CD4-positive, alpha-beta T cell treated with Interleukin-6 at 100 ng/mL for 8 hours (primary cell): ENCODE measurements at places on chromosomes 2 and 18.

- no peak for DNase-seq
Measured at GRCh38 chr18:57839942-57840381, 36.8 kb upstream of the ATP8B1 start.

GRCh38 chr2:183935005-183935404 lies 663.3 kb upstream of the ZNF804A start:
- no peak for DNase-seq

DNA sequence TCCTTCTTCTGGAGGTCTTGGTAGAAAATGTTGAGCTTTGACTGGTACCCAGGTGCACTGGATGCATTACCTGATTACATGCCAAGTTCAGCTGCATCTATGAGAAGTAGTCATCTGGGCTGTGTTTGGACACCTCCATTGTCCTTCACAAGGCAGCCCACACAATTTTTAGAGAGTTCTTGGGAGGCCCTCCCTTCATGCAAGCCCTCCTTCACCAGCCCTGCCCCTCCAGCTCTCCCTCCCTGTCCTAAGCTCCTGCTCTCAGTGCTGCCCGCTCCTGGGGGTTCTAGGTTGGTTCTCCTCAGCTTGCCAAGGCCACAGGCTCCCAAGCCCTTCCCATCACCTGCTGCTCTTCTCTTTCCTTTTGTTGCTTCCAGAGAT lies 148.7 kb downstream of the DYSF start:
- DNase-seq = no peak

- no peak for DNase-seq
Measured at GRCh38 chr2:230885463-230886130, 20.9 kb downstream of the ITM2C start.

DNA sequence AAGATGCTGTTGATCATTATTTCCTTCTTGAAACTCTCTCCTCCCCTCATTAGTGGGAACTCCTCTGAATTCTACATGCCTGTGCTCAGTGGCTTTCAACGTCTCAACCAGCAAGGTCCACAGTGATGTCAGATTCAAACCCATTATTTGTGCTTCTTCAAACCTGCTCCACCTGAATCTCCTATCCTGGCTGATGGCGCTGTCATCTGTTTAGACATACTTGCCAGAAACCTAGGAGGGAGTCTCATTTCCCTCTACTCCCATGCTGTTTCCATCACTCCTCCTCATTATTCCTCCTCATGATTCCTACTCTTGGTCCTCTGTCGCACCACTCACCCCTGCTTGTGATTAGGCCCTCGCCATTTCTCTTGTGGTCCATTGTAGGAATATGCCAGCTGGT lies 2.9 kb upstream of the LPIN2 start:
- no peak for DNase-seq

- no peak for DNase-seq
Measured at GRCh38 chr18:76873311-76873710, 51.0 kb downstream of the ZNF236 start.
